SK-N-DZ (cell line): ENCODE measurements at places on chromosomes 3 and 15.

- DNase-seq = no peak
Observed at GRCh38 chr3:66121318-66121717, 82.6 kb upstream of the MAGI1 start.

DNA sequence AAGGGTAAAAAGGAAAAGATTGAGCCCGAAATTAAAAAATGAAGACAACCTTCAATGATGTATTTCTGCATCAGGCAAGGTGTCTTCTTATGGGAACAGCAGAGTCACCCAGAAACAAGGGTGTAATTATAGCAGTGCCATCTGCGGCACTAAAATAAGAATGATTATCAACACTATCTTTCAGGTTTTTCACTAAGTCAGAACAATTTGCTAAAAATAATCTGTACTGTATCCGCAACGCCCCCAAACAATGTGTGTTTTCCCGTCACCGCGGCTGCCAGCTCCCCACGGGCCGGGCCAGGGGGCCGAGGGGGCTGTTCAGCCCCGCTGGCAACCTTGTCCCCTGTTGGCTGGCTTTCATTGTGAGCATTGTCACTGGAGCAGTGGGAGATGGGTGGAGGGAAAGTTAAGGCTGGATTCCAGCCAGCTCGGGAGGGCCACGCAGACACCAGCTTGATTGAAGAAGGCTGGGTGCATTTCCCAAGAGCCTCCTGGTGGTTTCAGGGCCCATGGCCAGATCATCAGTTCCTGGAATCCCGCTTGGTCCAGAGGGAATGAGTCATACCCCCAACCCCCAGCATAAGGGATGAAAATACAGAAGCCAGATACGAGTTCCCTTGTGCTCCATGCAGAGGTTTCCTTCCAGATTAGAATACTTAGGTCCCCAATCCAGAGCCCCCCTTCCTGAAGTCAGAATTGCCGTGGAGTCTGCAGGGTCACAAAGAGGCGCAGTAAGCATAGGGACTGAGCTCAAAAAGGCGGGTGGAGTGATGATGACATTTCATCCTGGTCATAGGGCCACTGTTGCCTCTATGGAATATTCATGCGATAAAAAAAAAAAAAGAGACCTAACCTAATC lies 90.2 kb upstream of the KLF13 start:
- peak; percentile 60 for DNase-seq

GRCh38 chr3:14845826-14846225 lies 27.1 kb downstream of the FGD5 start:
- DNase-seq = no peak

GRCh38 chr15:31457161-31457560 lies 130.5 kb downstream of the KLF13 start:
- DNase-seq = no peak

DNA sequence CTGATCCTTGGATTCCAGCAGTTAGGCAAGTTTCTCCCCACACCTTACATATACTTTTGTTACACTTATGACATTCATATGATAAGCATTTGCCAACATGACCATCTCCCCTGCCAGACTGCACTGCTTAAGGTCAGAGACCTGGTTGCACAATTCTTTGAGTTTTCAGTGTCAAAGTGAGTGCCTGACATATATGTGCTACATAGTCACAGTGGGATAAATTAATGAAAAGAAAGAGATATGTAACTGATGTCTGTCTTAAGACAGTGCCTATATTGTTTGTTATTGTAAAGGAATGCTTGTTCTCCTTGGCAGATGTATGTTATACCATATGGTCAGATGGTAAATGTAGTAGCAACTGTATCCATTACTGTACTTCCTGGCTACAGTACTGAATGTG lies 3.5 kb upstream of the DCUN1D1 start:
- DNase-seq = no peak

DNA sequence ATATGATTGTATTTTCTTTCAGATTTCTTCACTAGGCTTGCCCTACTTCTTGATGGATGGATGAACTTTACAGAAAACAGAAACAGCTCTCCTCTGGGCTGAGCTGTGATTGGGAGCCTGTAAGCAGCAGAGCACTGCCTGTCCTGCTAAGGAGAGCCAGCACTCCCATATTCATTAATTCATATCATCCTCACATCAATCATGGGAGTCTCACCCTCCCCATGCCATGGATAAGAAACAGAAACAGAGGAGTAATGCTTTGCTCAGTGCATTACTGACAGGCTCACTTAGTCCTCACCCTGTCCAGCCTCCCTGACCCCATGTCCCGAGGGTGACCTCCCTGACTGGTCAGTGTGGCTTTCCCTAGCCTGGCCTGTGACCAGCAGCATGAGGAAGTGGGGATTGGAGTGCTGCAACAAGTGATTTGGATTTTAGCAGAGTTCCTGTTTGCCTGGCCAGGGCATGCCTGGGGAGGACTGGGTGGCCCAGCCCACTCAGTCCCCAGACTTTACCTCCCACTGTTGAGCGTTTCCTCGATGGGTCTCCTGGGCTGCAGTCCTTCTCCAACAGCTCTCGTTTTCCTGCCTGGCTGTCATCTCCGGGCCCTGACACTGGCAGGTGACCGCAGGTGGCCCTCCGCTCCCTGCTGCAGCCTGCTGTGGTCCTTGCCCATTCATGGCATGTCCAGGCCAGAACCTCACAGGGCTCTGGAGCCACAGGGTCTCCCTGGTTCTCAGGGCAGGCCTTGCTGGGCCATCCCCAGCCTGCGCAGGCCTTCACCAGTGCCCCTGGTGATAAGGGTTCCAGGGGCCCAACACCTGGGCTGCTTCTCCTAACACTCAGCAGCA lies 1.3 kb upstream of the TMIE start:
- DNase-seq = no peak

DNA sequence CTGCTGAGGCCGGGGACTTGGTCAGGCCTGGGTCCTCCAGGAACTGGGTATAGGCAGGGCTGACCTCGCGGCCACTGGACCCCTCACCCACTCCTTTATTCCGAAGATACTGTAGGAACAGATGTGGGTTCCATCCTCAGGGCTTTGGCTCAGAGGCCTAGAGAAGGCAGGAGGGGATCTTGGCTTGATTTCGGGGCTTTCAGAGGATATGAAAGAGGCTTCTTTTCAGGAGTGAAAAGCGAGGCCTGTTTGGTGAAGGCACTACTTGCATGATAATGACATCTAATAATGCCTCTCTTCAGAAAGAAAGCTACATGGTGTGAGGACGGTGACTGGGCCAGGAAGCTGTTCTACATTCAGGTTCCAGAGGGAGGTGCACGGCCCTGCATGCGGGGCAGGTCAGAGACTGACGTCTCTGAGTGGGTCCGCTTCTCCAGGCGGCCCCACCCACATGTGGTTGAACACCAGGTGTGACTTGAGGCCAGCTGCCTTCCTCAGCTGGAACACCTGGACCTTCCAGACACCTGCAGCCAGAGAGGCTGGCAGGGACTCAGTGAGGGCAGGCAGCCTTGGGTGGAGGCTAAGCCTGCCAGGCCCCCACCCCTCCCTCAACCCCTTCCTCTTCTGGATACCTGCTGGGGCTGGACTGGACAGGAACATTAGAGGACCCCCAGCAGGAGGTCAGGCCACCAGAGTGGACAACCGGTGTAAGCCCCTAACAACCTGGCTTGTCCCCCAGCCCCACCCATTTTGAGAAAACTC lies 31.1 kb upstream of the HHATL start:
- DNase-seq = no peak

GRCh38 chr3:111895071-111895470 lies 36.0 kb downstream of the PHLDB2 start:
- DNase-seq = peak; percentile 6

DNA sequence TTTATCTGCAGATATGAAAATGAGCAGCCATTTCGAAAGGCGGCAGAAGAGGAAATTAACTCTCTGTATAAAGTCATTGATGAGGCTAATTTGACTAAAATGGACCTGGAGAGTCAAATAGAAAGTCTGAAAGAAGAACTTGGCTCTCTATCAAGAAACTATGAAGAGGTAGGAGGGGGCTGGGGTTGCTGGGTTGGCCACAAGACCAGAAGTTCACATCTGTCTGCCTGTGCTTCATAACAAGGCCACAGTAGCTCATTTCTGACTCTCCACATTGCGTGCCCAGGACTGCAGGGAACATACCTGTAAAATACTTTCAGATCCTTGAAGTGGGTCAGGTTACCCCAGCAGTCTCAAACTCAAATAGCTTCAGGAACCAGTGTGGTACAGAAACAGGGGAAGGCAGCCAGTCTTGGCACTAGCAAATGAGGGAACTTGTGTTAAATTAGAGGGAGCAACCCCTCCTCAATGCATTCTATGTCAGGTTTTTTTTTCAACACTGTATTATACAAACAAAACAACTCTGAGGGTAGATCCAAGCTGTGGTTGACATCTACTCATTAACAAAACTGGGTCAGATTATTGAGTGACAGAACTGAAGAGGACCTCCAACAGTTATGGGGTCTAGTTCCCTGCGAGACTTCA lies 48.7 kb downstream of the BFSP2 start:
- DNase-seq = no peak

DNA sequence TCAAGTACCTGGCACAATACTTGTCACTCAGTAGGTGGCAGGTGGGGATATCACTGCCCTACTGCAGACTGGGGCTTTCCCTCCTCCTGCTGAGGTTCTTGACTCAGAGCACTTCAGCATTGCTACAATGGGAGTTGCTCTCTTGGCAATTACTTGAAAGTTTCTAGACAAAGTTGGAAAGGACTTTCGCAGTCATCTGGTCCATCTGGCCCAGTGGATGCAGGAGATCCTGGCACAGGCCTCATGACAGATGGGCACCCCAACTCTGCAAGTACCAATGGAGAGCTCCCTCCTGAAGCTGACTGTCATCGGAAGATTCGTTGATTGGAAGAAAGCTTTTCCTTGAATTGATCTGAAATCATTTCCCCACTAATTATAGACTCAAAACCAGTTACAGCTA lies 19.2 kb upstream of the IGF2BP2 start:
- no peak for DNase-seq

GRCh38 chr3:42706721-42707619 lies 4.4 kb upstream of the HHATL start:
- no peak for DNase-seq

- no peak for DNase-seq
Observed at GRCh38 chr15:31306426-31307269, 20.0 kb upstream of the KLF13 start.

DNA sequence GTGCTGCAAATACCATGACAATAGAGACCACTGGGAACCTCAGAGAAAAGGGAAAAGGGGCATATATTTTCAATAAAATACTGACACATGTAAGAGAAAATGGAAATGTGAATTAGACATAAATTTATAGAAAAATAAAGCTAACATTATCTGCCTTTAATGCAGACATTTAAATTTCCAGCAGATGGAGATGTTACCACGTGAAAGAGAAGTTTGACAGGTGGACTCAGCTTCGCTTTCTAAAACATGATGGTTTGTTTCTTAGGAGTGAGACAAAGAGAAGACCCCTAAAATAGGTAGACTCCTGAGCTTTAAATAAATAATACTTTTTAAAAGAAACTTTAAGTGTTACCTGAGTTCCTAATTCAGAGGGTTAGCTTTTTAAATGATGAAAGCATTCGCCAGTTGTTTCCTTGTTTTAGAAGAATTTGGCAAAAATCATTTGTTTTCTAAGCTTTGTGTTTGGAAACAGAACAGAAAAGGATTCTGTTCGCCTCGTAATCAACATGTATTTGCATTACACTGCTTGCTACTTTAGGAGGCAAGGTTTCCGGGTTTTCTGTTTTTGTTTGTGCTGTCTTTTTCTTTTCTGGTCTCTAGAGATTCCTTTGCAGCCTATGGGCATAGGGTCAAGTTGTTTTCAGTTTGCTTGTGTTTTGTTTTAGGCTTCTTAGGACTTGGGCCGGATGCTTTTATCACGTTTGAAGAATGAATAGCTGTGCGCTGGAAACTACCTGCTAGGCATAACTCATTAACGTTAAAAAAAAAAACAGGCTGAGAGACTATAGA lies 271.4 kb downstream of the THSD4 start:
- DNase-seq = no peak

- peak; percentile 39 for DNase-seq
Observed at GRCh38 chr3:127458696-127459604, 131.6 kb downstream of the TPRA1 start.

DNA sequence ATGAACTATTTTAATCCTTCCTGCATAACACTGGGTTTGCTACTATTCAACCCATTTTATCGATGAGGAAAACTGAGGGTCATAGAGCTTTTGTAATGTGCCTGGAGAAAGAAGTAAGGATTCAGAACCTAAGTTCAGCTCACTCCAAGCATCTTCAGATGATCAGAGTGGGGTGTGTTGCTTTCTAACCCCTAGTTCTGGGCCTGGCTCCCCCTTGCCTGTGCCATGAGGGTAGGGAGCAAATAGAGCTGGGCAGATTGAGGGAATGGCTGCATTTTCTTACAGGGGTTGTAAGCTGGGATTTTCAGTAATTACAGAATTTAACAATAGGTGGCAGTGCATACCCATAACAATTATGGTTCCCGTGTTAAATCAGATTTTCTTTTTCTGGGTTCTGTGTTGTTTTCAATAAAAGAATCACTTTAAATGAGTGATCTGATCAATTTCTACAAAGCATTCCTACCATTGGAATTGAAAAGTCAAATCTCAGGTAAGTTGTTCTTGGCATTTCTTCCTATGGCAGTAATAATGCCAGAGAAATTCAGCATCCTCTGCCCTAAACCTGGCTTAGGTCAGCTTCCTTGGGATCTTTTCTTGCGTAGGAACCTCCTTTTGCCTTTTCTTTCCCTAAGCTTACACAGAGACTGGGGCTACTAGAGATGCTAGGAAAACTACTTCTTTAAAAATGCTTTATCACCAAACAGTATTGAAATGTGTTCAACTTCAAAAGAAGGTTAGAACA lies 103.8 kb upstream of the IL12A start:
- DNase-seq = peak; percentile 43

- DNase-seq = no peak
Observed at GRCh38 chr15:39730552-39730951, 52.1 kb downstream of the FSIP1 start.

DNA sequence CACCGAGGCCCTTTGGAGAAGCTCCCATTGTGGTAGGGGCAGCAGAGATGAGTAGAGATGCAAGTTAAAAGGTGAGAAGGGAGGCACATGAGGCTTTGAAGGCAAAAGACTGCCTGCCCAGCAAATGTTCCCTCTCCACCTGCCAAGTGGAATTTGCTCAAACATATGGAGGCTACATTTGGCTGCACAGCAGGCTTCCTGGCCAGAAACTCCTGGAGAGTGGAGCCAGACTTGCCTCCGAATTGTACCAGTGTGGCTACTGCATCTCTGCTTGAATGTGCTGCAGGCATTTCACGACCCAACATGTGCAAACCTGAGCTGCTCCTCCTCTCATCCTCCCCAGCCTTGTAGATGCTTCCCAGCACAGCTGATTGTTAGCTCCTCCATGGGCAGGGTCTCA lies 229.2 kb downstream of the ZNF621 start:
- DNase-seq = no peak
